Activated CD8-positive, alpha-beta memory T cell treated with anti-CD3 and anti-CD28 coated beads for 48 hours (primary cell): ENCODE measurements at places on chromosomes 7 and 10.

DNA sequence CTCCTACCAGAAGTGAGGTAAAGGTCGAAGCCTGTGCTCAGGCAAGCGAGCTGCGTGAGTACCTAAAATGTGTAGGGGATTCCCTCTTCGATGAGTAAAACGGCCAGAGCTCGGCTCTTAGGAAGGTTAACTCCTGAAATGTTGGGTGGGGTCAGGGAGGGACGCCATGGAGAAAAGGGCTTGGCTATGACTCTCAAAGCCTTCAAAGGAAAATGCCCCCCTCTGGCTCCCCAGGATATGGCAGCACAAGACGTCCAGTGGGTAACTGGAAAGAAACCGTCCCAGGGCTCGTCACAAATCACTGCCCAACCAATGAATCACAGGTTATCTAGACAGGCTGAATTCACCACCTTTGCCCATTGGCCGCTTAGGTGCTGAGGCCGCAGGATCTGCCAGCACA lies 58.0 kb downstream of the CALML3 start:
- no peak for DNase-seq

DNA sequence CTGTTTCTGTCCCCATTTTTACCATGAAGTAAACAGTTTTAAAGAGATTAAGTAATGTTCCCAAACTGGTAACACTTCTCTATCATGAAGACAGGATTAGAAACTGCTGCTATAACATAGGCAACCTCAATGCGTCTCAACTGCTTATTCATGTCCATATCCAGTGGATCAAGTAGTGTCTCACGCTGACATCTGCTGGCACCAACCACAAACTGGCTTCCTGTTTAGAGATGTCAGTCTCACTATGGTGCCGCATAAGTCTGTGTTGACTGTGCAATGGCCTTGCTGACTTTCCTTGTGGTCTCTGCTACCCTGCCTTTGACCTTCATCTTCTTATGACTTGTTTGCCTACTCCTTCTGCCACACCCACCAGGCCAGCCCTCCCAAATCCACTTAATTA lies 369.6 kb upstream of the DPP6 start:
- DNase-seq: no peak

- no peak for DNase-seq
Observed at GRCh38 chr10:24958721-24959381, 6.4 kb upstream of the PRTFDC1 start.

- no peak for DNase-seq
Observed at GRCh38 chr10:21002091-21002878, 105.2 kb upstream of the NEBL start.

DNA sequence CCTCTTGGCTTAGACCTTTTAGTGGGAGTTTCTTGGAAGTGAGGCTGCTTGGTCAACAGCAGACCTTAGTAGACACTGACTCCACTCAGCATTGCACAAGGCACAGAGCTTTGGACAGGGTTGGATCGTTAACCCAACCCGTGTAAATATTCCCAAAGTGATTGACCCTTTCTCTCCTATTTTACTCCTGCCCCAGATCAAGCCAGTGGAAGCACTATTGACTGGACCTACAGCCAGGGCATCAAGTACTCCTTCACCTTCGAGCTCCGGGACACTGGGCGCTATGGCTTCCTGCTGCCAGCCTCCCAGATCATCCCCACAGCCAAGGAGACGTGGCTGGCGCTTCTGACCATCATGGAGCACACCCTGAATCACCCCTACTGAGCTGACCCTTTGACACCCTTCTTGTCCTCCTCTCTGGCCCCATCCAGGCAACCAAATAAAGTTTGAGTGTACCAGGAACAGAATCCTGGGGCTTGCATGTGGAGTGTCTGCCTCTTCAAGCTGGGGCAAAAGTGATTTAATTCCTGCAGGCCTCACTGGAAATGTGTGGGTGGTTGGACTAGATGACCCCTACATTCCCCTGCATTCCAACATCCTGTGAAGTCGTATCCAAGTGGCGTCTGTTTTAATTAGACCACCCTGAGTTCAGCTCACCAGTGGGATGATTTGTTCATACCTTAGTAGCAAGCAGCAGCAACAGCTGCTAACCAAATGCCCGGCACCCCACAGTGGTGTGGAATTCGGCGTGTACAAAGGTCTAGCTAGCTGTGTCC lies 7.5 kb downstream of the CPA1 start:
- DNase-seq: no peak

DNA sequence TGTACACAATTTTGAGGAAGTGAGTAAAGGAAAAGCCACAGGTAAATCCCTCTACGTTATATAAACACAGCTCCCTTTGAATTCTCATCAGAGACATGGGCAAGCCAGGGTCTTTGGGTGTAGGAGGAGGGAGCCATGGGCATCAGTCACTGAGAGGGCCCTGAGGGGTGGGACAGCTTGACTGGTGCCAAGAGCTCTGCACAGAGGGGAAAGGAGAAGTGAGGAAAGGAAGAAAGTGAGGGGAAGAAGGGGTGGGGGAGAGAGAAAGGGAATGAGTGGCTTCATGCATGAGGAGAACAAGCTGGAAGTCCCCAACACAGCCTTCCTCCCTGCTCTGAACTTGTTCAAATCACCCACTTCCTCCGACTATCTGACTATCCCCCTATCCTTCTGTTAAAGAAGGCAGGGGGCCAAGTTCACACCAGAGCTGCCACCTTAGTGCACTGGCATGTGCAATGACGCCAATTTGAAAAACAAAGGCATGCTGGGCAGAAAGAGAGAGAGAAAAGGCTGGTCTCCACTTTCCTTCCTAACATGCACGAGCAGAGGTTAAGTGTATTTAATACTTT lies 16.4 kb upstream of the RNF148 start:
- no peak for DNase-seq

DNA sequence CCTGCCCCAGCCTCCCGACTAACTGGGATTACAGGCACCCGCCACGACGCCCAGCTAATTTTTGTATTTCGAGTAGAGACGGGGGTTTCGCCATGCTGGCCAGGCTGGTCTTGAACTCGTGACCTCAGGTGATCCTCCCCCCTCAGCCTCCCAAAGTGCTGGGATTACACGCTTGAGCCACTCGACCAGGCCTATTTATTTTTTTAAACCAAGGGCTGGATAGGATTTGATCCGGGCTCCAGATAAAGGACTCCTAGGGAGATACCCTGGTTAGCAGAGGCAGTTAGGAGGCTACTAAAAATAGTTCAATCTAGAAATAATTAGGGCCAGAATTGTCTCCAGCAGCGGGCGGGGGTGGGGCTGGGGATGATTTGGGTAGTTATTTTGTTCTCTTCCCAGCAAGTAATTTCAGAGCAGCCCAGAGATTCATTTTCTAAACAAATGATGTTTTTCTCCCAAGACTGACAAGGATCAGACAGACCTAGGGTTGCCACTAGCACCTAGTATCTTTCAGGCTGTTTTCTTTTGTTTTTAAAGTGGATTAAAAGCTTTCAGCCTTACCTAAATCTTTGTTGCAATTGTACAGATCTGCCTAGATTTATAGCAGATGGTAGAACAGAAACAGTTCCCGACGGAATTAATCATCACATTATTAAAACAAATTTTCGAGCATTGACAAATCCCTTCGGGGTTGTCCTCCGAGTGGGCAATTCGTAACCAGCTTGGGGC lies 859 bp upstream of the SMC3 start:
- no peak for DNase-seq

- DNase-seq: no peak
Observed at GRCh38 chr7:100088095-100088620, 611 bp upstream of the COPS6 start.

GRCh38 chr10:66180581-66181318 lies 745.1 kb upstream of the LRRTM3 start:
- DNase-seq: no peak
